HCEC 1CT (cell line): ENCODE measurements at places on chromosomes 13 and 19.
A peak's percentile ranks its signal among the peaks of the same experiment; 100 is the strongest.

- no peak for DNase-seq
Observed at GRCh38 chr13:94560116-94560515, 35.8 kb downstream of the TGDS start.

- no peak for DNase-seq
Observed at GRCh38 chr19:13764821-13765394, 586 bp downstream of the MRI1 start.

- no peak for DNase-seq
Observed at GRCh38 chr13:110964229-110965037, 49.6 kb upstream of the ANKRD10 start.

- DNase-seq: peak; percentile 76
Observed at GRCh38 chr19:47231215-47232054, 436 bp upstream of the BBC3 start.

DNA sequence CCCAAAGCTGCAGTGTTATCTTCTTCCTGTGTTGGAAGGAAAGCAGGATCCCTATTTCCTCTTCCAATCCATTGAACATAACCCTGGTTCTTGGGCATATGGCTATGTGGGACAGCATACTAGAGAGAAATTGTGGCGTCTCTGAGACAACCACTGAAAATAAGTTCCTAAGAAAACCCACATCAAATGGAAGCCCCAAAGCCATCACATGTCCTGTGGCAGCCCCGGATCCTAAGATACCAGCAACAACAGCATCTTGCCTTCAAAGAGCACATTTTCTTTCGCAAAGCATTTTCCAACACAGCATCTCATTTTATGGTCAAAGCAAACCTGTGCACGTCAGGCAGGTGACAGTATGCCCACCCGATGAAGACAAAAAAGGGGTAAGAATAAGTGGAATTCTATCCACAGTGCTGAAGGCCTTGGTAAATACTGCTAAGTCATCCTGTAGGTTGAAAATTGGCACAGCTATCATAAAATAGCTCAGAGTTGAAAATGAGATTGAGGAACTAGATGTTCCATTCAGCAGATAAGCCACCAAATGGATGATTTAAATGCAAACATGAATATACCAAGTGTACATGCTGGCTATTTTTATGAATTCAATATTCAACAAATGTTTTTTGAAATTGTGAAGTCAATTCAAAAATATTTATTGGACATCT, 232.2 kb downstream of the DLEU7 start:
- DNase-seq: no peak

DNA sequence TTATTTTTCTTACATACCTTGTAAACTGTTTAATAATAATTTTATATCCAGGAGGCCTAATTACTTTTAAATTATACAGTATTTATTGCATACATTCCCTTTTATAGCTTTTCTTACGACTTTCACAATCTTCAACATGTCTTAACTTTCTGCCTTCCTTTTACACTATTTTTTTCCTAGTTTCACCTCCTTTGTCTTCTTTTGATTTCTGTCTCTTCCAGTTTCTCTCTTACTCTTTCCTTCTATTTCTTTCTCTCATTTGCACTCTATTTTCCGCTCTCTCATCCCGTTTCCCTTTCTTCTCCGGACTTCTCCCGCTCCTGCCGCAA, 11.5 kb downstream of the ZNF552 start:
- DNase-seq: peak; percentile 19

GRCh38 chr13:110650436-110650835, 35.1 kb downstream of the NAXD start:
- no peak for DNase-seq

DNA sequence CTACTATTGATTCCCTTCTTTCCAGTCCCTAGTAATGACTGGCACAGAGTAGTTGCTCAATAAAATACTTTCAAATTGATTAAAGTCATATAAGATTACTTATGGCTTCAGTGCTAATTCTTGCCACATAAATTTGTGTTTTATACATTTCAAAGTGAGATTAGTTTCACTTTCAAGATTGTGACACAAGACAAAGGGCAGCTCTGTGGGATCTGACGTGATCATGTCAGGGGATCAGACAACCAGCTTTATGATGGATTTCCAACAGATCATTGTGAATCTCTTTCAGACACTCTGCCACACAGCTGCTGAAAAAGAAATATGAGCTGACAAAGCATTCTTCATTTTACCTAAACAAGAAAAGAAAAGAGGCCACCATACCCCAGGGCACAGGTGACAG, 73.4 kb upstream of the POMP start:
- no peak for DNase-seq

DNA sequence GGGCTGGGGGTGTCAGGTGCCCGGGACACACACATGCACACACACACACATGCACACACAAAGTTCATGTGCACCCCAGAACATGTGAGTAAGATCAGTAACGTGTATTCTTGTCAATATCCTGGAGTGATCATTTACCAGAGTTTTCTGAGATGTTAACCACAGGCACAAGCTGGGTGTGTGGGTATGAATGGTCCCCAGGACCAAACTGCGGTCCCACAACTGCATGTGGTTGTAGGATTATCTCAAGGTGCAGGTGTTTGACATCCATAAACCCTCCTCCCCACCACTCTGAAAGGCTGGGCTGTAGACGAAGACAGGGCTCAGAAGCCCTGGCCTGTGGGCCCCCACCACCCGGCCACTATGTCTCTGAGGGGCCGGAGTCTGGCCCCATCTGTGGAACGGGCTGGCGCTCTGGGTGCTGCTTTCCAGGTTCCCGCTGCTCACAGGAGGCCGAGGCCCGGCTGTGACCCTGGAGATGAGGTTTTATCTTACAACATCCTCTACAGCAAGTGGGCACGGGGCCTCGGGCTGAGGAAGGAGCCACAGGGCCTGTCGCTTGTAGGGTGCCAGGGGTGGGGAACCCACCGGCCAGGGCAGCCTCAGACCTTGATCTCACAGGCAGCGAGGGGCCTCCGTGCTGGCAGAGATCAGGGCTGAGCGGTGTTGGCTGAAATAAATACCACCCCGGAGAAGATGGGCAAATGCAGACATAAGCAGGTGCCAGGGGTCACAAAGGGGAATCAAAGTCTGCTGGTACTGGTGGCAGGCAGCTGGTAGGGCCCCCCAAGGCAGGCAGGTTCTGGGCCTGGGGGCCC, 4.3 kb downstream of the F2RL3 start:
- DNase-seq: no peak

DNA sequence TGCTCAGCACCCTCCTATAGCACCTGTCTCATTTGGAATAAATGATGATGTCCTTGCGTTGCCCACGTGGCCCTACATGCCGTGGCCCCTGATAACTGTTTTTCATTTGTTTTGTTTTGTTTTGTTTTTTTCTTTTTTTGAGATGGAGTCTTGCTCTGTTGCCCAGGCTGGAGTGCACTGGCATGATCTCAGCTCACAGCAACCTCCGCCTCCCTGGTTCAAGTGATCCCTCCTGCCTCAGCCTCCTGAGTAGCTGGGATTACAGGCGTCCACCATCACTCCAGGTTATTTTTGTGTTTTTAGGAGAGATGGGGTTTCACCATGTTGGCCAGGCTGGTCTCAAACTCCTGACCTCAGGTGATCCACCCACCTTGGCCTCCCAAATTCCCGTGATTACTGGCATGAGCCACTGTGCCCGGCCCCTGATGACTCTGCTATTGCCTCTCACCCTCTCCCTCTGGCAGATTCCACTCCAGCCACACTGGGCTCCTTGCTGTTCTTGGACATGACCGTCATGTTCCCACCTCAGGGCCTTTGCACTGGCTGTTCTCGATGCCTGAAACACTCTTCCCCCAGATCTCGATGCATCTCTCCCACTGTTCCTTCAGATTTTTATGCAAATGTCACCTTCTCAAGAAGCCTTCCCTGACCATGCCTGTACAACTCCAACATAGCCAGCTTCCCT, 7.4 kb downstream of the C5AR2 start:
- no peak for DNase-seq

- DNase-seq: no peak
Observed at GRCh38 chr13:30091691-30092090, 215.7 kb downstream of the KATNAL1 start.

DNA sequence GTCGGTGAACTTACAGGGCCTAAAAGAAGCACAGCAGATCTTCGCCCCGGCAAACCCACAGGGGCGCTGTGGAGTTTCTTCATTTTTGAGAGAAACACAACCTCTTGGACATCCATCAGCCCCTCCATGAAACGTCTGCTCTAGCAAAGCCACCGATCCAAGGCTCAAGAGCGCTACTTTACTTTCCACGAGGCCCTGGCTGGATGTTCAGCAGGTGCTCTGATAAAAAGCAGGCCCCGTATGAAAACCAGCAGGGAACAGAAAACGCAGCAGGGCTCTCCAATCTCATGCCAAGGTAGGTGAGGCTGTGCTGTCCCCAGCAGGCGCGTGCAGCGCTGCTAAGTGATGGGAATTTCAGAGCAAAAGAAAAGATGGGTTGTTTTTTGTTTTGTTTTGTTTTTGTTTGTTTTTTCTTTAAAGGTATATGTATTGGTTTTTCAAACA, 86.7 kb downstream of the IRS2 start:
- DNase-seq: no peak

- peak; percentile 65 for DNase-seq
Observed at GRCh38 chr19:42433503-42434260, 6.5 kb upstream of the LIPE start.

DNA sequence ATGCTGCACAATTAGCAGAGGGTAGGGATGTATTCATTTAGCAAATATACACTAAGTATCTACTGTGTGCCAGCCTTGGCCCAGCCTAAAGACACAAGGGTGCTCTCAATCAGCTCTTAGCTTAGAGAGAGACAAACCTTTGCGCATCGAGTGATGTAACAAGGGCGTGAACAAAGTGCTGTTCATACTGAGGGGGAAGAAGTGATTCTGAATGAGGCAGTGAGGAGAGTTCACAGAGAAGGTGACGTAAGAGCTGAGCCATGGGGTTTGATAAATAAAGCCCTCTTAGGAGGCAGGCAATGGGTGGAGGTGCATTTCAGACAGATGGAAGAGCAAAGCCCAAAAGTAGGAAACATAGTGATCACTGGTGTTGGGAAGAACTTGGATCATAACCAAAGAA, 68.5 kb downstream of the FLT1 start:
- DNase-seq: no peak

DNA sequence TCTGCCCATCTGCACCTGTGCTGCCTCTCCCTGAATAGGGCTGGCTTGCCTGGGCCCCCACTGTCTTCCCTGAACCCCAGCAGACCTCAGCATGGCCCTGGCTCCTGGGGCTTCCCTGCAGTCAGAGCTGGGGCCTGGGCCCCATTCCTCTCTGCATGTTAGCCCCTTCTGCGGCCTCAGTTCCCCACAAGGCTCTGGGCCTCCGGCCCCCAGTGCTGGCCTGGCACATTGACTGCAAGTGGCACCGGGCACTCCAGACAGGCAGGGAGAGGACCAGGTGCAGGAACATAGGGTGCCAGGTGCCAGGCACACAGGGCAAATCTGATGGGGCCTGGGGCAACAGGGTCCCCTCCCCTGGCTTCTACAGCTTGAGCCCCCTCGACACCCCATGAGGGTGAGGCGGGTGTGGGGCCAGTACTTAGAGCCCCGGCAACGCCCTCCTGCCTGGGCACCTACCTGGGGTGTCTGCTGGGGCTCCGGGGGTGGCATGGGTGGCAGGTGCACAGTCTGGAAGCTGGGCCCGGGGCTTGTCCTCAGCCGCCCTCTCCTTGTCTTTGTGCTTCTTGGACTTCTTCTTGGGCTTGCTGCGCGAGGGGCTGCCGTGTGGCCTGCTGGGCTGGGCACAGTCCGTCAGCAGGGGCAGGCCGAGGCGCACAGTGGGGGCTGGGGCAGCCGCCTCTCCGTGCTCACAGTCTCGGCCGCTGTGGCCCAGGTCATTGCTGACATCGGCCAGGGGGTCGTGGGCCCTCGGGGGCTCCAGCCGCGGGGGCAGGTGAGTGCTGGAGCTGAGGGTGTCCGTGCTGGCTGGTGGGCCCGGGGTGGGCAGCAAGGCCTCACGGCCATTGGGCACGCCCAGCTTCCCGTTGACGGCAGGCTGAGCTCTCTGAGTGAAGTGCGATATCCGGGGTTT, 12.3 kb upstream of the ISYNA1 start:
- no peak for DNase-seq

DNA sequence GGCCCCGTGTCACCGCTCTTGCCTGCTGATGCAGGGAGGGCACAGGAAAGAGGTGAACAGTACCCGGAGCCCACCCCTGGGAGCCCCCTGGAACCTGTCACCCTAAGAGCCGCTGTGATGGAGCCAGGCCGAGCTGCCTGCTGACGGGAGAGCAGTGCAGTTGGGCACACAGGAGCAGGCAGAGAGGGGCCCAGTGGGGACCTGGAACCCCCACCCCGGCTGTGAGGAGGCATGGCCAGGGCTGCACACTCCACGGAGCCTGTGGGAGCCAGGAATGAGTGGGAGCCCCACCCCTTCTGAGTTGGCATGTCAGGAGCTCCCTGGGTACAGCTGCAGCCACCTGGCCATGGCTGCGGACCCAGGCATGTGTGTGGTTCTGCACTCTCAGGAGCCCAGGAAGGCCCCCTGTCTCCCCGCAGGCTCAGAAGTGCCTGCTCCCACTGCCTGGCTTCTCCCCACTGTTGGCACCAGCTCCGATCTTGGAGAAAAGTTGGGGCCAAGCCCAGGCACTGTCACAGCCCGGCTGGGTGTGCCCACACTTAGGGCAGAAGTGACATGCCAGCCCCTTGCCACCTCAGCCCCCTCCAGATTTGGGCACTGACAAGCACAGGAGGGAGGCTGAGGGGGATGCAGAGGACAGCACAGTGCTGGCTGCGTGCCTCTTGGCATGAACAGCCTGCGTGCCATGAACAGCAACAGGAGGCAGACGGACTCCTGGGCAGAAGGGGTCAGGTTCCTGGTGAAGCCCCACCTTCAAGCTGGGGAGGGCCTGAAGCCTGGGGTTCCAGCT, 6.3 kb downstream of the CFAP97D2 start:
- DNase-seq: no peak

DNA sequence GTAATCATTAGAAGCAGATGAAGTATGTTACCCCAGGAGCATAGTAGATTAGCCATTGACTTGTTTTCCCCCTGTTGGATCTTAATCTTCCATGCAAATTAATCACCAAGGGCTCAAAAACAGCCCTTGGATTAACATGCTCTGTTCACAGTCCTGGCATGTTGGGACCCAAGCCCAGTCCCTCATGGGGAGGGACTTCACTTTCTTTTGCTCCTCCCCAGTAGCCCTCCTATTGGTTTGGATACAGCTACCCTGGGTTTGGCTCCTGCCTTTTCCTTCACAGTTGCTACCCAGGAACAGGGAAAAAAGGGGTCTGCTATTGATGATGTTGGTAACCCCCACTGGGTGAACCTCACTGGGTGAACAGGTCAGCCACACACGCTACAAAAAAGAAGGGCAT, 16.9 kb upstream of the PARP4 start:
- no peak for DNase-seq
